A549 treated with CpdA at 1 μM for 4 hours (cell line): ENCODE measurements at places on chromosomes 16 and 17. TPM values are rescaled to one million over a fixed set of nuclear protein-coding genes. Genes with fewer than 3 reads are reported as not detected.

PTGES3L gene
- 0.55 to 0.99 TPM (median 0.84 TPM) in 5 replicates for total RNA-seq

DDX5 gene
- 586 to 1,065 TPM (median 610 TPM) in 5 replicates for total RNA-seq

STAT3 gene
- 82.9 to 90.0 TPM (median 84.6 TPM) in 5 replicates for total RNA-seq

CEP295NL gene
- total RNA-seq: 0.38 to 0.56 TPM (median 0.48 TPM) in 5 replicates

SLC35G6 gene
- total RNA-seq: not detected in 5 replicates

CCL8 gene
- total RNA-seq: not detected in 5 replicates

PSME3IP1 gene
- total RNA-seq: 93.2 to 116 TPM (median 95.2 TPM) in 5 replicates

SALL1 gene
- total RNA-seq: 0.07 to 0.24 TPM (median 0.10 TPM) in 5 replicates

ZG16B gene
- total RNA-seq: 0.55 to 1.0 TPM (median 0.87 TPM) in 5 replicates

NPIPA7 gene
- total RNA-seq: 11.7 to 13.7 TPM (median 12.8 TPM) in 5 replicates

TMEM235 gene
- total RNA-seq: not detected in 5 replicates

SGCA gene
- total RNA-seq: 0.84 to 1.9 TPM (median 1.5 TPM) in 5 replicates

CRYM gene
- 1.3 to 2.3 TPM (median 1.9 TPM) in 5 replicates for total RNA-seq

CLEC18C gene
- 0.08 to 0.24 TPM (median 0.10 TPM) in 3 of 5 replicates, not detected in the others for total RNA-seq

GFAP gene
- total RNA-seq: 0.39 to 2.0 TPM (median 1.0 TPM) in 5 replicates
